ENCODE measurements at places on chromosomes 1 and 21.

GRCh38 chr1:13584876-13585611 is 1.4 kb downstream of the PDPN start:
- no peak for DNase-seq

GRCh38 chr1:94100785-94101612 is 19.9 kb downstream of the ABCA4 start:
- no peak for DNase-seq

DNA sequence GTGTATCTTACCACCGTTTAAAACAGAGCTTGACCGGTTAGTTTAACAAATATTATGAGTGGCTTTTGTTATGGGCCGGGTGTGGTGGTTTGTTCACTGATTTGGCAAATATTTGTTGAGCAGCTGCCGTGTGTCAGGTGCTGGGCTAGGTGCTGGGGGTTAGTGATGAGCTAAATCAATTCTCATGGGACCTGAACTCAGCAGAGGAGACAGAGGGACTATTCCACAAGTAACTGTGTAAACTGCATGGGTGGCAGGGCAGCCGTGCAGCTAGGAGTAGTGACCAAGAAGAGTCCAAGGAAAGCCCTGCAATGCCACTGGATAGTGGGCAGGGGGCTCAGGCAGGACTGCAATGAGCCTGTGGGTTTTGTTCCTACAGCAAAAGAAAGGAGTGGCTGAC is 11.2 kb upstream of the C2CD2 start:
- no peak for DNase-seq

DNA sequence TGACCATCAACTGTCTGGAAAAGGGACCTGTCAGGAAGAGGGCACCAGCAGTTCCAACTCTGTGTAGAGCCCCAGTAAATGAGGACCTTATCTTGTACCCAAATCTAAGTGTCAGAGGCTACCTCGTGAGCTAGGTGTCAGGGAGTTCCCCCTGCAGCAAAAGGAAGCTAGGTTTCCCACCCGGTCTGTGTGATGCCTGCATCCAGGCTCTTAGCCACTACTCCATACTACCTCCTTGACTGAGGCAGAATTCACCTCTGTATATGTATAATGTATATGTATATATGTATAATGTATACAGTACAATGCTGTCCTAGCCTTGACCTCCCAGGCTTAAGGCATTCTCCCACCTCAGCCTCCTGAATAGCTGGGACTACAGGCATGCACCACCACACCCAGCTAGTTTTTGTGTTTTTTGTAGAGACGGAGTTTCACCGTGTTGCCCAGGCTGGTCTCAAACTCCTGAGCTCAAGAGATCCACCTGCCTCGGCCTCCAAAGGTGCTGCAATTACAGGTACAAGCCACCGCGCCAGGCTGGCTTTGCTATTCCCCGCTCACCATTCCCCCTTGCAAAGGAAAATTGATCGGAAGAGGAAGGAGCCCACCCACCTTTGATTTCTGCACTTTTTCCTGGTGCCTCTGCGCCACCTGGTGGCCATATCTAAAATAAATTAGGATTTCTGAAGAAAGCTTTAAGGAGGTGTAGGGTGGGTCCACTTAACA is 15.7 kb upstream of the LUZP1 start:
- DNase-seq, result peak; percentile 52

- no peak for DNase-seq
Measured at GRCh38 chr1:214005708-214006107, 17.9 kb downstream of the PROX1 start.

GRCh38 chr1:75768016-75768415 is 18.0 kb upstream of the RABGGTB start:
- no peak for DNase-seq

GRCh38 chr1:32337855-32338636 is 2.0 kb upstream of the MARCKSL1 start:
- DNase-seq, result no peak

DNA sequence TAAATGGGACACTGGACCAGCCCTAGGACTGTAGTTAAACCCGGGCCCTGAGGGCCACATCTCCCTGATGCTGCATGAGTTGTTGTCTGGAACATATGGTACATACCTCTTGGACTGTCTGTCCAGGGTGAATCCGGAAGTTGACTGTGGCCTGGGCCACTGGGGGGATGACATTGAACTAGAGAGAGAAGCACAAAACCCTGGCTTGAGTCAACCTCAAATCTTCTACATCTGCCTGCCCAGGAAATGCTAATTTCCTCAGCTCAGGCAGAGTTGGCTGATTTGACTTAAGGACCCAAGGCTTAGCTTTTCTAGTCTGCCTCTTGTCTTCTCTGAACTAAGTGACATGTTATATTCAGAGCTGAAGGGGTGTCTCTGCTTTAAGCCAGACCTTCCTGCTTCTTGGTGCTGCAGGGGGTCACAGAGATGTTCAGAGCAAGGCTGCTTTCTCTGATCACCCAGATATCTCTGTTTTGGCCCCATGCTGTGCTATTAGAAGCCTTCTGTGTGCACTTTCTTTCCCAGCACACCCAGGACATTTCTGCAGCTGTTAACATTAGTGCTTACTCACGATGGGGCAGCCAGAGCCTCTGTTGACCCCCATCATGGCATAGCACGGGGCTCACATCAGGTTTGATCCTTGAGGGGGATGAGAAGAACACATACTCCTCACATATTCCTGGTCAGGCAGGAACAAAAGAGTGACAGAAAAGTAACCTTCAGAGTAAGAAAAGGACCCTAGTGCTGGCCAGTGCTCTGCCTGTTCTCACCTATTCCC is 9.6 kb downstream of the PM20D1 start:
- no peak for DNase-seq

GRCh38 chr1:151060007-151060656 is at the start of gene MLLT11:
Gene MLLT11, plus strand, starts transcription at chr1:151060397. Its CDS starts 6,828 bp downstream, at chr1:151067225.
- DNase-seq, result peak; percentile 95

DNA sequence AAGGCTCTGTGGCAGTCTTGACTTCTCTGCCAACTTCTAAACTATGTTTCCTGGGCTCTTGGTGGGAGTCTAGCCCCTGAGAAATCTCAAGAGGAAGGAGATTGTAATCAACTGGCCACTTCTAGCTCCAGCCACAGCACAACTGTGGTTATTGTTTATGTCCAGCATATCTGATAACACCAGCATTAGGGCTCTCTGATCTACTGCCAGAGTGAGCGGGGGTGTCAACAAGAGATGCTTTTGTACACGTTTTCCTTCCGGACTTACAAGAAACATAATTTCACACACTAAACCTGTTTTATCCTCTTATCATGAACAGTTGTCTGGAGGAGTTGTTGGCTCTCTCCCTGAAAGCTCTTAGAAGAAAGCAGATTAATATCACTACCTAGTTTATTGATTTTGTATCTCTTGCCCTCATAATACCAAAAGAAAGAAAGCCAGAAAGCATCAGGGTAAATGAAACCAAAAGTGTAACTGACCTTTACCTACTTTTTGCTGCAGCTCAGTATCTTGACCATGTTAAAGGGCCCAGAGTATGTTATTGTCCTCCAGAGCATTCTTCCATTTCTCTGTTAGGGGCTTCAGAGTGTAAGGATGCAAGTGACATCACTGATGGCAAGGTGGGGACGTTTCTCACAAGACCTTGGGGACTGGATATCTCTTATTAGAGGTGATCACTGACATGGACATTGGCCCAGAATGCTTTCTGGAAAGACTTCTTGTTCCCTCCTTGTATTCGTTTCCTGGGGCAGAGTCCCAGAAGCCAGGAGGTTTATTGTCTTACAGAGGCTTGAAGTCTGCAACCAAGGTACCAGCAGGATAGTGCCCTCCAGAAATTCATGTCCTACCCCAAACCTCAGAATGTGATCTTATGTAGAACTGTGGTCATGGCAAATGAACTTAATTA is 9.6 kb upstream of the SH2D1B start:
- no peak for DNase-seq

DNA sequence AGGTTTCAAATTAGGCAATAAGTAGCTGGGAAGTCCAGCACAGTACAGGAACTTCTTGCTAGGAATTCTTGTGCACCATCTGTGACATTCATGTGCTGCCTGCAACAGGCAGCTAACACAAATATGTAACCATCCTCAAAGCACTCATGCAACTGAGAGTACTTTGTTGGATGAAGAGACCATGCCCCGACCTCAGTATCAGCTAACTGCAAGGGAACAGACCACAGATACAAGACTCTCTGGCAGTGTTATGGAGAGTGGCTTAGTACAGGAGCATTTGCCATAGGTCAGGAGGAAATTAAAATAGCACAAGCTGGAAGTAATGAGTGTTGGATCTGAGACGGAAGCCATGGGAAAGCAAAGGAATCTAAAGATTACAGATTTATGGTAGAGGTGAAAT is 123.6 kb downstream of the LRRC53 start:
- no peak for DNase-seq

DNA sequence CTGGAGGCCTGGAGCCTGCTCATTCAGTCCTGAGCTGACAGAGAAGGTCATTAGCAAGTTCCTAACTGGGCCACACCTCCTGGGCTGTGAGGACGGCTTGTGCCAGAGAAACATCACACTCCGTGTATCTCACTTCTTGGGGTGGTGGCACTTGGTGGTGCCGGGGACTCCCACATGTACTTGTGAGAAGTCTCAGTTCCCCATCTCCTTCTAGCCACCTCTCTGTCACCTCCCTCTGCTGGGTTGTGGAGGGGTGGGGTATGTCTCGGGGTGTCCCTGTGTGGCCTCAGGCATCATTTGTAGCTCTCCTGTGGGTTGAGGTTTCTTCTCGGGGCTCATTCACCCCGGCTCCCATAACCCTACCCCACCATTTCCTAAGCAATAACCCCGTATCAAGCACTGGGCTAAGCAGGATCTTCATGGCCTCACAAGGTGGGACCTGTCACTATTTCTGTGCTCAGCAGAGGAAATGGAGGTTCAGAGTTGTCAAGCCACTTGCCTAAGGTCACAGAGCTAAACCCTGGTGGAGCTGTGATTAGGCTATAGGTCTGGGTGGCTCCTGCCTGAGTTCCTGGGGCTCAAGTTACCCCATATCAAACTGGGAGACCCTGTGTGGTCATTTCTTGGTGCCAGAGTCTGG is 62.5 kb downstream of the UBIAD1 start:
- DNase-seq, result no peak

DNA sequence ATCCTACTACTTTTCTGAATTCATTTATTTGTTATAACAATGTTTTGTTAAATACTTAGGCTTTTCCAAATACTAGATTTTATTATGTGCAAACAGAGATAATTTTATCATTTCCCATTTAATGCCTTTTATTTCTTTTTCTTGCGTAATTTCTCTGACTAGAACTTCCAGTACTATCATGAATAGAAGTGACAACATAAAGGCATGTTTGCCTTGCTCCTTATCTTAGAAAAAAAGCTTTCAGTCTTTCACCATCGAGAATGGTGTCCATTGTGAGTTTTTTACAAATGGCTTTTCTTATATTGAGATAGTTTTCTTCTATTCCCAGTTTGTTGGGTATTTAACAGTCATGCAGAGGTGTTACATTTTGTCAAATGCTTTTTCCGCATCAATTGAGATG is 453.1 kb upstream of the ZP4 start:
- DNase-seq, result no peak

DNA sequence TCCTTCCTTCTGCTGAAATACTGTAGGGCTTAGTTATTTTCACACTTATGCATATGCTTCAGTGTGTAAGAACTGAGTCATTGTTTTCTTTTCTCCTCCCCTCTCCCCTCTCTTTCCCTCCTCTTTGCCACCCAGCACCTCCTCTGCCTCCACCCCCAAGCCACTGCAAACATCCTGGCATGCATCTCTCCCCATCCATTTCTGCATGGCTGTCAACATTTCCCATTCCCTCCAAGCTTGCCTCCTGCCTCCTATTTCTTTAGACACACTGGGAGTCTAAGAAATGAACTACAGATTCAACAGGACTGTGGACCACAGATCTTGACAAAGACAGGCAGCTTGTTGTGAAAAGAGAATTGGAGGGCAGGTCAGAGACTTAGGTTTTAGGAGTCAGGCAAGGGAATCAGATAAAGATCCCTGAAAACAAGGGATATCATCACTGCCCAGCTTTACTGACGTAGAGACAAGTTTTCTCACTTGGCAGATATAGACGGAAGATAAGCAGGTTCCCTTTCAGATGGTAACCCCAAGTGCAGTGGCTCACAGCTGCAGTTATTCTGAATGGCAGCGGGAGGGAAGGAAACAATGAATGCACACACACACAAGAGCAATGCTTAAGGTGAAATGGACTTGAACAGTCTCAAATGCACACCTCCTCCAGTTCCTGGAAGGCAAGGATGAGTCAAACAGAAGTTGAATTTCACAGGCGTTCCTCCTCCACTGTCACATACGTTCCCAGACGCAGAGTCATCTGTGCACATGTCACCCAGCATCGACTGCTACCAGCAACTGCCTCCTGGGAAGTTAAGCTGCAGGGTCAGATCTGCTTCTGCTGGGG is 56.1 kb downstream of the HIVEP3 start:
- DNase-seq, result no peak

GRCh38 chr21:37383086-37383485 is 16.5 kb downstream of the DYRK1A start:
- no peak for DNase-seq

DNA sequence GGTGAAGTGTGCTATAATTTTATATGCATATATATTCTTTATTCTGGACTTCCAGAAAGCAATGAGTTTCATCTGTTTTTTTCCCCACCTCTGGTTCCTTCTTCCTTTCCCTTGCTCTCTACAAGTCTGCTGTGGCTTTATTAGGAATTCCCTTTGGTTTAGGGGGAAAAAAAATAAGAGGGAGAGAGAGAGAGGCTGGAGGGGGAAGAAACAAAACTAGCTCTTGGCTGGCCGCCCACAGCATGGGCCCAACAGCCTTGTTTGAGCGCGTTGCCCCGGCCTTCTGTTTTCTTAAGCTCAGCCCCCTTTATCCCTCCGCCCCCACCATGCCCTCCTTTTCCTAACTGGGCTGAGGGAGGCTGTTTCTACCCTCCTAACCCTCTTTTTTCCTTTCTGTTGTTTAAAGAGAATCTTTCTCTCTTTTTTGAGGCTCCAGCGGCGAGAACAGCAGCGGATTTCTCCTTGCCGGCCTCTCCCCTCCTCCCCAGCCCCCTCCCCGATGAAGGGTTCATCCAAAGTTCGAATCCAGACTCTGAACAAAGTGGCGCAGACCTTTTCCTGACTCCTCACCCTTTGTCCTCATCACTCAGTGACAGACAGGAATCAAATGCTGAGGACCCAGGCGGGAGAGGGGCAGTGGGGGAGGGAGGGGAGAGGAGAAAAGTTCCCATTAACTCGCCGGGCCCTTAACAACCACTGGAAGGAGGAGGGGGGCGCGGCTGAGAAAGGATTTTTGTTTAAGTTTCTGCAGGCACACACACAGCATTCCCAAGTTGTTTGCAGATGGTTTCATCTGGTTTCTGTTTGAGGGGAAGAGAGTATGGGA is 29.7 kb downstream of the PBX1 start:
- peak; percentile 62 for DNase-seq

DNA sequence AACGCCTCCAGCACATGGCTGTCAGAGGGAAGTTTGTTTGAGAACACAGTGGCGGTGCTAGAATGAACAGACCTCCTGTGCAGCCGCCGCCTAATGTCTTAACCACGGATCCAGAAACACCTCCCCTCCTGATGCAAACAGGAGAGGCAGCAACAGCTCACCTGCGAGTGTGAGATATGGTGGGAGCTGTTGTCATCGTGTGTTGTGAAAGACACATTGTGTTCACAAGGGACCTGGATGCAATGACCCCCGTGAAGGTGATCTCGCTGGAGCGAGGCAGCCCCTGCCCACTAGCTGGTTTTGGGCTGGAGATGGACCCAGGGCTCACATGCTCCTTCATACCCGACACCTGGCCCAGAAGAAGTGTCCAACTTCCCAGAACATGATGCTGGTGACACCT is 315.3 kb upstream of the C1orf174 start:
- DNase-seq, result no peak

Measured in NCI-H524 (cell line).